ENCODE measurements at places on chromosomes 11 and 22.

- no peak for DNase-seq
These were observed 152.7 kb upstream of the BLID start for GRCh38 chr11:122268601-122269130.

DNA sequence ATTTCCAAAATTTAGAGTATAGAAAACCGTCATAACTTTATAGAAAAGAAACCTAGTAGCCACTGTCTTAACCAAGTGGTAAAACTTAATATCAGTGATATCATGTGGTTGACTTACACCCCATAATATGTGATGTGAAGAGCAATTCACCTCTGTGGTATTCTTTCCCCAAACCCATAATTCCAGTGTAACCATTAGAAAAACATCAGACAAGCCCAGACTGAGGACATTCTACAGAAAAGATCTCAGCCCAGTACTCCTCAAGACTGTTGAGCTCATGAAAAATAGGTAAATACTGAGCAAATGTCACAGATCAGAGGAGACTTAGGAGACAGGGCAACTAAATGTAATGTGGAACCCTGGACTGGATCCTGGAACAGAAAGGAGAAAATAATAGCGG lies 134.6 kb downstream of the PGR start:
- no peak for DNase-seq

DNA sequence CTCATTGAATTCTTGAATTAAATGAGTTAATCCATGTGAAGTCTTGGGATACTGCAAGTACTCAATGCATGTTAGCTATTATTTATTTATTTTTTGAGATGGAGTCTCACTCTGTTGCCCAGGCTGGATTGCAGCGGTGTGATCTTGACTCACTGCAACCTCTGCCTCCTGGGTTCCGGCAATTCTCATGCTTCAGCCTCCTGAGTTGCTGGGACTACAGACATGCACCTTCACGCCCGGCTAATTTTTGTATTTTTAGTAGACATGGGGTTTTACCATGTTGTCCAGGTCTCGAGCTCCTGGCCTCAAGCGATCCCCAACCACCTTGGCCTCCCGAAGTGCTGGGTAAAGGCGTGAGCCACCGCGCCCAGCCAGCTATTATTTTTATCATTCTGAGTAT lies 9.4 kb downstream of the MMP7 start:
- DNase-seq = no peak

DNA sequence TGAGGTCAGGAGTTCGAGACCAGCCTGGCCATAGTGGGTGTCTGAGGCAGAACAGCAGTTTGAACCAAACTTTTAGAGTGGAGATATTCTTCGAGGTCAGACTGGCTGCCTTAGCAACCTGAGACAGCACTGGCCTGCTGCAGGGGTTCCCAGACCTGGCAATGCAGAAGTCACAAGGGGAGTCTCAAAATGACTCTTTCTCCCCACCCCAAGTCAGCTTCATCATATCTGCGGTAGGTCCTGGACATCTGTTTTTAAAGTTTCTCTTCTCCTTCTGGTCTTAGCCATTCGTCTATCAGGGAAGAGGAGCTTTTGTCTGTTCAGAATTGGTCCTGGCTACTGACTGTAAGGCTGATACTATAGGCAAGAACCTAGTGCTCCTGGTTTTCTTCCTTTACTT lies 14.5 kb upstream of the CLMP start:
- no peak for DNase-seq

DNA sequence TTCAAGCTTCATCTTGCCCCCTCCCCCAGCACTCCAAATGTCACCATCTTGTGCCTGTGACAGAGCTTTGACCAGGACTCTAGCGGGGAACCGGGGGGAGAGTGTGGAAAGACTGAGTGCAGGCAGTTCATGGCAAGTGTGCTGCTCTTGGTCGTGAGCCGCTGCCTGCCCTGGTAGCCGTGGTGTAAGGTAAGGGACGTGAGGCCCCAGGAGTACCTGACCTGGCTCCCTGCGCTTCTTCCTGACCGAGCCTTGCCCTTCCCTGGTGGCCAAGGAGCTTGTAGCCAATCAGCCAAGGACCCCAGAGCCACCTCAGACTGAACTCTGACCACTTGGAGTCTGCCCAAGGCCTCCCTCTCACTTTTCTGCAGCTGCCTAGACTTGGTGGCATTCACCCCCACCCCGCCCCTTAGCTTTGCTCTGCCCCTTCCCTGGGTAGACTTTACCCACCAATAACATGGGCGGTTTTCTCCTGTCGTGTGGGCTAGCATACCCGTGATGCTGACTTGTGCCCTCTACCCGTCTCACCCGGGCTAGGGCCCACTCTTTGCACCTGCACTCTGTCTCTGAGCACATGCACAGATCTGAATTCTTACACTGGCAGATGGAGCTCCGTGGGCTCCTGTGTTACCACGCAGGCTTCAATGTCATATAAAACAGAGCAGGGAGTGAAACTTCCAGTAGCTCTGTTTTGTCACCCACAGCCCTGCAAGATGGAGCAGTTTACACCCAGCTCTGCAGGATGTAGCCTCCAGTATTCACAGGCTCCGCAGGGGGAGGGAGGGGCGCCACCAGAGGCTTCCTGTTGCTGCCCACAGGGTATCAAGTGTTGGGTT lies 1.5 kb downstream of the DGKZ start:
- no peak for DNase-seq

DNA sequence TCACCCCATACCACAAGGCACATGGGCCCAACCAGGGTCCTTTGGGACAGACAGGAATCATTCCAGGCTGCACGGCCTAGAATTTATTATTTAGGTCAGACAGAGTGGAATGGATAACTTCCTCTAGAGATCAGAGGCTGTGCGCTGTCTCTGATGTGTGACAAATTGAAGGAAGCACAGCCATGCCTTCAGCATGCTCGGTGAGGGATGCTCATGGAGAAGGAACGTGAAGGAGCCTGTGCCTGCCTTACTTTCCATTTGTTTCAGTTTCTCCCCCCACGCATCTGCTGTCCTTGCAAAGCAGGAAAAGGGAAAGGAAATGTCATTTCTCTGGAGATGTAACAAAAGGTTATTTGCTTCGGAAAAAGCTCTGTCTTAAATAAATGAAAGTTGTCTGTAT lies 644.1 kb downstream of the OPCML start:
- no peak for DNase-seq

GRCh38 chr11:107011977-107012376 lies 6.3 kb downstream of the GUCY1A2 start:
- DNase-seq = no peak

GRCh38 chr11:2099516-2100349 lies 39.5 kb downstream of the IGF2 start:
- no peak for DNase-seq

DNA sequence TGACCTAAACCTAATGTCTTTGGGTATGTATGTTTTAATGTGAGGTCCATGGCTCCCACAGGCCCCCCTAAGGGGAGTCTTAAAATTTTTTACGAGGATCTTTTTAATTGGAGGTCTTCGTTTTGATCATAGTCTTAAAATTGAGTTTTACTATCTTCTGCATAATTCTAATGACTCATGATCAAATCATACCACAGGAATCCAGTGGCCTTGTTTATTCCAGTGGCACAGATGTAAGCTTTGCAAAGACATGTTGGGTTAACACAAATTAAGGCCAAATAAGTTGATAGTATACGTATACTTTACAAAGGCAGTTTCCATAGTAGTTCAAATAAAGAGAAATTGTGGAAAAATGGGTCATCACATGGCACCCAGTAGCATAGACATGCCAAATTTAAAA lies 33.9 kb upstream of the FJX1 start:
- no peak for DNase-seq

- DNase-seq = no peak
These were observed 10.7 kb downstream of the OLFML1 start for GRCh38 chr11:7495882-7496551.

DNA sequence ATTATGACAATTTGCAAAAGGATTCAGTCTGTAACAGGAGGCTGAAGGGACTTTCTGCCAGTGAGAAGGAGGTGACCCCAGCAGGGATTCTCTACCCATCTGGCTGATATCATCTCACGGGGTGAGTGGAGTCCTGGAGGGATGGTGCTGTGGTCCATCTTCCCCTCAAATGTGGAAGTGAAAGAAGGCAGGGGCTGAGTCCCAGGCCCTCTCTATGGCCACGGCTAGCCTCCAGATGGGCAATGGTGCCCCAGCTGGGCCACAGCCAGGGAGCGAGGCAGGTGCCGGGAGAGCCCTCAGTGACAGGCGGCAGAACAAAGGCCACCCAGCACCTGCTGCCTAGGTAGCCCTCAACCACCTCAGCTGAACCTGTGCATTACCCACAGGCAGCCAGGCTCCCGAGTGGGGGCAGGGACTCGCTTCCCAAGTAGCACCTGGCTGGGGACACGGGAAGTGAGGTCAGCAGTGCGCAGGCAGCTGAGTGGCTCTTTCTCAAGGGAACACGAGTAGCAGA lies 6.7 kb downstream of the NECTIN1 start:
- DNase-seq = no peak
